ENCODE measurements at places on chromosomes 5 and 9.

GRCh38 chr5:23977997-23978396 lies 470.6 kb downstream of the PRDM9 start:
- DNase-seq = peak; percentile 60

GRCh38 chr5:123283499-123283898 lies 139.7 kb downstream of the CEP120 start:
- DNase-seq = no peak

DNA sequence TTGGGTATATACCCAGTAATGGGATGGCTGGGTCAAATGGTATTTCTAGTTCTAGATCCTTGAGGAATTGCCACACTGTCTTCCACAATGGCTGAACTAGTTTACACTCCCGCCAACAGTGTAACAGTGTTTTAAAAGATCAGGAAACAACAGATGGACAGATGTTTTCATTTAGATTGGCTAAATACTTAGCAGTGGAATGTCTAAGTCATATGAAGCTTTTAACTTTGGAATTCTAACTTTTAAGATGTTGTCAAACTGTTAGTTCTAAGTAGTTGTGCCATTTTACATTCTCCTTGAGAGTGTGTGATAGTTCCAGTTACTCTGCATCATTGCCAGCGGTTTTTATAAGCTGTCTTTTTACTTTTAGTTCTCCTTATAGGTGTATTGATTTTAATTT lies 688.8 kb downstream of the SEMA5A start:
- DNase-seq = no peak

DNA sequence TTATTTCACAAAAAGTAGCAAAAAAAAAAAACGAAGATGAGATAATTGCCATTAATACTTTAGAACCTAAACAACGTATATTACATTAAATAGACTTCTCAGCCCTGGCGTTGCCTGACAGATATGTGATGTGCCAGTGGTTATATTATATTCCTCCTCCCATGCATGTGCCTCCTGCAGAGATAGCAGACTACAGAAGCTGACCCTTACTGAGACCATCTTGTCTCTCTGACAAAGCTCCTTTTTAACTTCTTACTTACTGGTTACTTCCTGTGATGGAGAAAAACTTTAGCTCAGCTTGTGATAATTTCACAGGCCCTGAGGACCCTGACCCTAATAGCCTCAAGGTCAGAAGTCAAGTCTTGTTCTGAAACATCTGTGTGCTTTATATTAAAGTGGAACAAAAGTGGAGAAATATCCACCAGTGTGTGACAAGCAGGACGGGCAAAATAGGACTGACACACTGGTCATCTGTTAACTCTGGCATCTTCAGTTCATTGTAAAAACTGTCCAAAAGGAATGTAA lies 80.6 kb upstream of the POU5F2 start:
- no peak for DNase-seq

GRCh38 chr5:57448751-57449150 lies 33.9 kb downstream of the ACTBL2 start:
- DNase-seq = no peak

- DNase-seq = no peak
These were observed 34.5 kb downstream of the CEP72 start for GRCh38 chr5:646396-647201.

Data from MM.1S (cell line).